Chondrocyte (in vitro differentiated cells): ENCODE measurements at places on chromosomes 3 and 15. TPM values are rescaled to one million over a fixed set of nuclear protein-coding genes. Genes with fewer than 3 reads are reported as not detected.

- DNase-seq, result no peak
These were observed 241.7 kb upstream of the GBE1 start for GRCh38 chr3:82002986-82003642.

GRCh38 chr3:154121701-154122551 lies 736 bp downstream of the ARHGEF26 start:
- peak overlapping the region; percentile 87 for H3K27ac ChIP-seq
- no peaks in the 10 kb centered on the region for H3K36me3 ChIP-seq
- peak overlapping the region; percentile 88 for H3K4me3 ChIP-seq
- peaks cover under 1% of the 10 kb centered on the region for H3K27me3 ChIP-seq
- DNase-seq, result no peak

Gene FBXO40
- total RNA-seq, result 0.08 TPM in 1 of 3 replicates, not detected in the others

GRCh38 chr15:25235391-25235790 lies 203.4 kb downstream of the UBE3A start:
- peaks cover 3% of the 10 kb centered on the region for H3K36me3 ChIP-seq
- no peak overlapping the region for H3K27ac ChIP-seq
- DNase-seq, result peak; percentile 71
- H3K27me3 ChIP-seq, result no peaks in the 10 kb centered on the region

Gene TTC21A
- 4.5 to 8.1 TPM (median 6.2 TPM) in 3 replicates for total RNA-seq

GRCh38 chr3:178367817-178368617 lies 168.2 kb upstream of the KCNMB2 start:
- H3K27ac ChIP-seq, result no peak overlapping the region
- no peak overlapping the region for H3K4me3 ChIP-seq
- no peaks in the 10 kb centered on the region for H3K27me3 ChIP-seq
